ENCODE measurements at places on chromosomes 16 and 17. TPM values are rescaled to one million over a fixed set of nuclear protein-coding genes. Genes with fewer than 3 reads are reported as not detected.

SOX9 gene
- 11.3 TPM for total RNA-seq

TBC1D3C gene
- 0.69 TPM for total RNA-seq

CTRB2 gene
- not detected for total RNA-seq

MT4 gene
- not detected for total RNA-seq

C17orf107 gene
- total RNA-seq: 0.06 TPM

ENGASE gene
- total RNA-seq: 11.7 TPM

PIPOX gene
- 1.7 TPM for total RNA-seq

FCSK gene
- total RNA-seq: 13.5 TPM

OMG gene
- total RNA-seq: 0.23 TPM

HAPSTR1 gene
- total RNA-seq: 52.5 TPM

ZNF768 gene
- 36.7 TPM for total RNA-seq

METTL2A gene
- total RNA-seq: 23.1 TPM

C16orf86 gene
- 4.6 TPM for total RNA-seq

OR1A1 gene
- not detected for total RNA-seq

CD300H gene
- total RNA-seq: not detected
